ENCODE measurements at places on chromosomes 2 and 18.

GRCh38 chr2:94984964-94985575 is 40.4 kb upstream of the MAL start:
- no peak for DNase-seq

GRCh38 chr2:45806563-45807358 is 155.3 kb downstream of the PRKCE start:
- no peak for DNase-seq

- DNase-seq, result no peak
Measured at GRCh38 chr2:203993560-203993959, 57.0 kb downstream of the ICOS start.

GRCh38 chr2:150485871-150486538 is 1.5 kb downstream of the RND3 start:
- no peak for DNase-seq

DNA sequence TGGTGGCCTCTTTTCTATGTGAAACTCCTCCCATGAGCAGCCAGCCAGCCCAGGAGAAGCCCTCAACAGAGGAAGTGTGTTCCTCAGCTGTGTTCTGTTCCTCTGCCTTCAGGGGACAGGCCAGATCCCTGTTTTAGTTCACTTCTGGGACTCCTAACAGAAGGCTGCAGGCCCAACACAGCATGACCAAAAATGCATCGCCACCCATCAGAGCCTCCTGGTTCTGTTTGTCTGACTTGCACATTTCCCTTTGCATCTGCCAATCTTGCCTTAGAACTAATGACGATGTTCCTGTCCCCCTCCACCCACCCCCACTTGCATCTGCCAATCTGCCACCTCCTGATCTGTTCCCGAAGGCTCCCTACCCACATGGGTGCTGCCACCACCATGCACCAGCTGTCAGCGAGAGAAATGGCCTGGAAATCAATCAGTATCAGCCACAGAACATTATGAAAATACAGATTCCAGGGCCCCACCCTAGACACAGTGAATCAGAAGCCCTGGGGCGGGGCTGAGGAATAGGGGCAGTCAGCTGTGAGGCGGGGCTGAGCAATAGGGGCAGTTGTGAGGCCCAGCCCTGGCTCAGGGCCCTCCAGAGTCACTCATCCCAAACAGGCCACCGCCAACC is 51.0 kb downstream of the FAM168B start:
- DNase-seq, result no peak

DNA sequence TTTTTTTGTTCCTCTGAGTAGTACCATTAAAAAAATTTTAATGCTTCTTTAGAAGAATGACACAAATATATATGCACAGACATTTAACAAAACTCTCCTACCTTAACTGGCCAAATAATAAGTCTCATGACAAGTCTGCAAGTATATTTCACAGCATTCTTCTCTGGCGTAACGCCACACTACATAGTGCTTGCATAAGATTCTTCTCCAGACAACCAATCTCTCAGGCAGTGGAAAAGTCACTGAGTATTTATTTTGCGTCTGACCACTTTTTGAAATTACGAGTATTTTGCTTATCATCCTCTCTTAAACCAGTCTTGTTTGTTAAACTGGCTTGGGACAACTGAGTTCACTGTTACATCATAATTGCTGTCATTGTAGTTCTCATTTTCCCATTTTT is 749.2 kb downstream of the ADCYAP1 start:
- no peak for DNase-seq

DNA sequence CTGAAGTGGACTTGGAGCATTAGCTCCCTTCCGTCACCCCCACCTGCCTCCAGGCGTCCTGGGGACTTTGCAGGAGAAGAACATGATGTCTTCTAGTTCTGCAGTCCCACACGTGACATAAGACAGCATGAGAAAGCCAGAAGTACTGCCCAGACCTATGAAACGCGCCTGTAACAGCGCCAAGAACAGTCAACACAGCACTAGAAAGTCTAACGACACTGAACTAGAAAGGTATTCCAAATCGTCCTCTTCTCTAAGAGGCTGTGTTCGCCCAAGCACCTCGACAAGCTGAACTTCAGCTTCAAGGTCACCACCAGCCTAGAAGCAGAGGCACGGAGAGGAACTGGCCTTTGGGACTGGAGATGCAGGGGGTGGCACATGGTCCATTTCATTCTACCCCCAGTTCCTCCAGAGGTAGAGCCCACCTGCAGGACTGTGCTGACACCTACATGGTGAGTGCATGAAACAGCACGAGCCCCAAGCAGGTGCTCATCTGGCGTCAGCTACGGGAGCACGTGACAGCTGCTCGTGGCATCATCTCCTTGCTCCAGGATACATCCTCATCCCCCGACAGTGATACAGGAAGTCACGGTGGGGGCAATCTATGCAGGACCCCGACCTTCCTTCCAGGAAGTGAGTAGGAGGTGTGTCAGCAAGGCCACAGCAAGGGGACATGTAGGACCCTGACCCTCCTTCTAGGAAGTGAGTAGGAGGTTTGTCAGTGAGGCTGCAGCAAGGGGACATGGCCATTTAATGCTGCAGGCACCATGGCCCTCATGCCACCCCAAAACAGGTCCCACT is 3.7 kb downstream of the HDAC4 start:
- DNase-seq, result no peak

DNA sequence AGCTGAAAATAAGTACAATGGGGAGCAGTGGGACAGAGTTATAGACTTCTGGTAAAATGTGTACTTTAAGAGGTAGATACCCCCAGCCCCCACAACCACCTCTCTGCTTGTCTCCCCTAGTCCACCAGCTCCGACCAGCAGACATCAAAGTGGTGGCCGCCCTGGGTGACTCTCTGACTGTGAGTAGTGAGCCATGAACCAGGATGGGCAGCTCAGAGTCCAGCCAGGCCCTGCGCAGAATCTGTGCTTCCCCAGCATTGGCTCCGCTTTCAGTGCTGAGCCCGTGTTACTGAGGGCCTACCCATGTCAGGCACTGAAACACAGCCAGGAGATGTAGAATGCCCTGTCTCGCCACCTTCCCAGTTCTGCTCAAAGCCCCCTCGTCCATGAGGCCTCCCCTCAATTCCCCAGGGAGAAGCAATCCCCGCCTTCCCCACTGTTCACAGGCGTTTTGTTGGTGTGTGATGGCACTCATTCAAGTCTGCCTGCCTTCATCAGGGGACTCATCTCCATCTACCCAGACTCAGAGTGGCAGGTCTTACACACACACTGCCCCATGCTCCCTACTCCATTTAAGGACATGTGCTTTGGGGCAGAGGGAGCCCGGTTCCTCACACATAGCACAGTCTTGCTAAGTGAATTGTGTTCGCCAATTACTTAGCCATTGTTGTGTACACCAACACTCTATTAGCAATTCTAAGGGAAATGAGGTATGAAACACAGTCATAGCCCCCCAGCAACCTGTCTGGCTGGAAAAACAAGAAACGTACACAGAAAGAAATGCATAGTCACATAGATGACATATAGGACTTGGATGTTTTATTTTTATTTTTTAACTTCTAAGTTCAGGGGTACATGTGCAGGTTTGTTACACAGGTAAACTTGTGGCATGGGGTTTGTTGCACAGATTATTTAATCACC is 122.6 kb downstream of the PLB1 start:
- DNase-seq, result no peak

DNA sequence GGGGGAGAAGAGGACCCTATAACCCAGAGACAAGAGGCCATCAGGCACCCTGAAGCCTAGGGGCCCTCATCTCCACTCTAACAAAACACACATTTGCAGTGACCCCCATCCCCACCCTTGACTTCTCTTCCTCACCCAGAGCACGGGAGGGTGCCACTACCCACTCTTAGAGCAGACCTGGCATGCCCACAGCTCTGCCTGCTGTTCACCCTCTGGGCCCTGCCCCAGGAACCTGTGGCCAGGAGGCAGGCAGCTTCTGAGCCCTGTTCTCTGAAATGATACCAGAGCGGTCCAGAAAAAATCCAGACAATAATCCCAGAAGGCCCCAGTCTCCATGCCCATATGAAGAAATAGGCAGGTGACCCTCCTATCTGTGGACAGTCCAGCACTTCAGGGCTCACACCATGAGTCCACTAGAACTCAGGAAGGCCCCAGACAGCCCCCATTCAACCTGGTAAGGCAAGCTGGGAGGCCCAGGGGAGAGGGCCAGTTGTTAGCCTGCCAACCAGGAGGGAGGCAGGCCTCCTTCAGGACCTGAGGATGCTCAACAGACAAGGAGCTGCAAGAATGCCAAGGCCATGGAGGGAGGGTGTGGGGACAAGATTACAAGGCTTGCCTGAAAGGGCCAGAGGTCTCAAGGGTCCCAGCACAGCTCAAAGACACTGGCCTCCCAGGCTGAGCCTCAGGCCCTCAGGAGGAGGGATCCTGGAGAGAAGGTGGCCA is 75.0 kb downstream of the TNS1 start:
- no peak for DNase-seq

DNA sequence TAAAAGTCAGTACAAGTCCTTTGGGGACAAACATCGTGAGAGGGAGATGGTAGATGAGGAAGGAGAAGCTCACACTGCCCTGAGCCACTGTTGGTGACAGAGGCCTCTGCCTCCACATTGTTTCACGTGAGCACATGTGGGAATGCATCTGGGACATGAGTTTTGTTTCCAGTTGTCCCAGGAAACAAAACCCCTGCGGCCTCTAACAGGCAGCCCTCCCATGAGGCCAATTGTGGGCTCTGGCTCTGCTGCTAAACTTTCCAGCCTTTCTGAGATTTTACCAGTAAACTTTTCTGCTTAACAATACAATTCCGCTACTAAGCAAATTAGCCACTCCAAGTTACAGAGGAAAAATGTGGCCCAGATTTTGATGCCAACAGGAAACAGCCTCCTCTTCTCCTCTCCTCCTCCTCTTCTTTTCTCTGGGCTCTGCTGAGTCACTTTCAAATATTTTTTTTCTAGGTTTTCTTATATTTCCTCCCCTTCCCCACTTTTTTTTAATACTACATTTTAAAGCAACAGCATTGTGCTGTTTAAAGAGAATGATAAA is 23.4 kb upstream of the LRRC30 start:
- DNase-seq, result no peak

GRCh38 chr2:107305966-107306365 is 420.0 kb upstream of the ST6GAL2 start:
- DNase-seq, result no peak

DNA sequence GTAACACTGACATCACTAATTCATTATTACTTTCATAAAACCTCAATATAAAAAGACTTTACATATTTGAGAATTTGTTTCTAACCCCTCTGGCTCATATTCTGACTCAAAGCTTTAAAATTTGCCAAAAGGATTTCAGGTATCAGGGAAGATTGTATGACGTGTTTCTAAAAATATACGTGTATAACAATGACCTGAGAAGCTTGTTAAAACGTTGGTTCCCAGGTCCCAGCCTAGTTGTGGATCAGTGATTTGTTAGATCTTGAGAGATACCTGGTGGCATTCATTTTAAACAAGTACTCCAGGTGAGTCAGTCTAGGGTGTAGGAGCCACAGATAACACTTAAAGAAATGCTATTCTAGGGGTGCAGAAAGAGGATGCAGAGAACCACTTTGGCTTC is 1096.8 kb upstream of the NXPH2 start:
- no peak for DNase-seq

DNA sequence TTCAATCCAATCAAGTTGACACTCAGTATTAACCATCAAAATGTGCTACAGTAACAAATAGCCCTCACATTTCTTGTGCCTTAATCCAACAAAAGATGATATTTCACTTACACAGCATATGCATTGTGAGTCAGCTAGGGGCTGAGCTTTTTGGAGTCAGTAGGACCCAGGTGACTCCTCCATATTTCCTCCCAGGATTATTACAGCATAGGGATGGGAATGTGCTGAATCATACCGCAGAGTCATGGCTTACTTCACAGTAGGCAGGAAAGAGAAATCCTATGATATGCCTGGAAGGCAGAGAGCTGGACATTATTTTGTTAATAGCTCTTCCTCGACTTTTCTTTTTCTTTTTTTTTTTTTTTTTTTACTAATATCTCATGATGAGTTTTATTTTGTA is 153.3 kb downstream of the TMEM182 start:
- DNase-seq, result no peak

GRCh38 chr2:212032536-212033219 is 505.9 kb downstream of the ERBB4 start:
- DNase-seq, result no peak

DNA sequence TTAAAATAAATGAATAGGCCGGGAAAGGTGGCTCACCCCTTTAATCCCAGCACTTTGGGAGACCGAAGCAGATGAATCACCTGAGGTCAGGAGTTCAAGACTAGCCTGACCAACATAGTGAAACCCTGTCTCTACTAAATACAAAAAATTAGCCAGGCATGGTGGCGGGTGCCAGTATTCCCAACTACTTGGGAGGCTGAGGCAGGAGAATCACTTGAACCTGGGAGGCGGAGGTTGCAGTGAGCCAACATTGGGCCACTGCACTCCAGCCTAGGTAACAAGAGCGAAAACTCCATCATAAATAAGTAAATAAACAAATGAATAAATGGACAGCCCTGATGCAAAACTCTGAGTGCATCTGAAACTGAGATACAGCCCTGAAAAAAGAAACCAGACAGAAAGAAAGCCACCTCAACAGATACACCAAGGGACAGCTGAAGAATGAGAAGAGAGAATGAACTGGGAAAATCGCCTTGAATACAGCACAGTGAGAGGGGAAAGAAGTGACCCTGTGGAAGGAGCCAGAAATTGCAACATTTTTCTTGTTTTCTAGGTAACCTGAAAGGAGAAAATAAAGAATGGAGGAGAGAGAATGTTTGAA is 64.4 kb downstream of the TRABD2A start:
- no peak for DNase-seq

DNA sequence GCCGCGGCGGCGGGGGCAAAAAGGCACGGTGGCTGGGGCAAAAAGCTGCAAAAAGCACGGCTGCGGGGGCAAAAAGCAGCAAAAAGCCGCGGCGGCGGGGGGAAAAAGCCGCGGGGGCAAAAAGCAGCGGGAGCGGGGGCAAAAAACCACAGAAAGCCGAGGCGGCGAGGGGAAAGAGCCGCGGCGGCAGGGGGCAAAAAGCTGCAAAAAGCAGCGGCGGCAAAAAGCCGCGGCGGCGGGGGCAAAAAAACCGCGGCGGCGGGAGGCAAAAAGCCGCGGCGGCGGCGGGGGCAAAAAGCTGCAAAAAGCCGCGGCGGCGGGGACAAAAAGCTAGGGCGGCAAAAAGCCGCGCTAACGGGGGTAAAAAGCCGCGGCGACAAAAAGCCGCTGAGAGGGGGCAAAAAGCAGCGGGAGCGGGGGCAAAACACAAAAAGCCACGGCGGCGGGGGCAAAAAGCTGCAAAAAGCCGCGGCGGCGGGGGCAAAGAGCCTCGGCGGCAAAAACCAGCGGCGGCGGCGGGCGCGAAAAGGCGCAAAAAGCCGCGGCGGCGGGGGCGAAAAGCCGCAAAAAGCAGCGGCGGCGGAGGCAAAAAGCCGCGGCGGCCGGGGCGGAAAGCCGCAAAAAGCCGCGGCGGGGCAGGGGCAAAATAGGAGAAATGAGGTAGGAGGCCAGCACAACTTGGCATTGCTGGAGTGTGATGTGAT is 123.4 kb downstream of the ANKRD30BL start:
- DNase-seq, result no peak

Data from AG04449 (cell line).